ENCODE measurements at places on chromosomes 2 and 18. TPM values are rescaled to one million over a fixed set of nuclear protein-coding genes. Genes with fewer than 3 reads are reported as not detected.

The LIPT1 gene
- 5.5 TPM for total RNA-seq

The RAX gene
- not detected for total RNA-seq

The ACMSD gene
- not detected for total RNA-seq

The ANO7 gene
- total RNA-seq: 0.15 TPM

The ANKRD30B gene
- not detected for total RNA-seq

The C2orf81 gene
- total RNA-seq: 0.46 TPM

The HSPE1 gene
- total RNA-seq: 207 TPM

The SLC9A2 gene
- not detected for total RNA-seq

The IHH gene
- not detected for total RNA-seq

The OSR1 gene
- total RNA-seq: not detected

The RAPGEF4 gene
- 15.0 TPM for total RNA-seq

The CRYGD gene
- total RNA-seq: not detected

The PLCL1 gene
- total RNA-seq: 10.7 TPM

The CKAP2L gene
- total RNA-seq: 4.2 TPM

The GAD1 gene
- 0.97 TPM for total RNA-seq

The BZW1 gene
- 469 TPM for total RNA-seq

The SAG gene
- total RNA-seq: under 0.01 TPM

The MERTK gene
- 7.8 TPM for total RNA-seq

The EVX2 gene
- total RNA-seq: not detected

The TDRD15 gene
- under 0.01 TPM for total RNA-seq

Measured in epithelial cell of umbilical artery (primary cell).